ENCODE measurements at places on chromosomes 16 and 17.

GRCh38 chr16:10103700-10104099 lies 78.5 kb downstream of the GRIN2A start:
- no peak for DNase-seq

GRCh38 chr17:73610331-73610911 lies 33.8 kb downstream of the SDK2 start:
- DNase-seq = no peak

DNA sequence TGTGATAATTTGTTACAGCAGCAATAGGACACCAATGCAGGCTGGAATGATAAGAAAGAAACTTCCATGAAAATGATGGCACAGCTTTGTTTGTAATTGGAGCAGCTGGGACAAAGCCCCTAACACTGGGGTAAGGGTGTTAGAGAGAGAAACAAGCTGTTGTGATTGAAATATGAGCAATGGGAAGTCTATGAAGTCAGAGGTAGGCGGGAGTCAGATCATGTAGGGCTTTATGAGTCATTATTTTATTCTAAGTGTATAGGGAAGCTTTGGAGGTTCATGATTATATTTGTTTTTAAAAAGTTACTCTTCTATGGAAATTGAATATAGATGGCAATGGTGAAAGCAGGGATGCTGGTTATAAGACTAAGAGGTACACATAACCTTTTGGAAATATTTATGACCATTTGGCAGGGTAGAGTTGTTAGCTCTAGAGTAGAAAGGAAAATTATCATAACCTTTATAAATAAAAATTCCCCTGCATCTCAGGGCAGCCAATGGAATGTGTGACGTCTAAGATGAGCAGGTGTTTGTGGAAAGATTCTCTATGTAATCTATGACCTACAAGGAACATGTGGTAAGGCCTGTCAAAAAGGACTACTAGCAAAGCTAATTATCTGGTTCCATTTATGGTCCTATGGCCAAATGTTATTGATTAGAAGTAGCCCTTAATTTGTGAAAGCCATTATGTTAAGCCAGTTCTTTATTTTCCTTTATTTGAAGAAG lies 85.6 kb downstream of the KCNJ2 start:
- no peak for DNase-seq

GRCh38 chr16:71424626-71425025 lies 17.2 kb downstream of the TLE7 start:
- no peak for DNase-seq

GRCh38 chr16:77306075-77306474 lies 106.9 kb downstream of the SYCE1L start:
- DNase-seq = no peak

DNA sequence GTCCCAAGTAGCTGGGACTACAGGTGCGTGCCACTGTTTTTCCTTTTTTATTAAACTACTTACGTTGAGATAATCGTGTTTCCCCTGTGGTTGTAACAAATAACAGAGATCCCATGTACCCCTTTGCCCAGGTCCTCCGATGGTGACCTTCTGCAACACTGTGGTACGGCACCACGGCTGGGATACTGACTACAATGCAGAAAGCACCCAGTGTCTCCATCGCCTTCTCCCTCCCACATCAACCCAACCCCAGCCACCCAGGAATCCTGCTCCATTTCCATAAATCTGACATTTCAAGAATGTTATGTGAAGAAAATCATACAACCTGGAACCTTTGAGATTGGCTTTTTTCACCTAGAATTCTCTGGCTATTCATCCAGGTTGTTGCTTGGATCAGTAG lies 22.1 kb downstream of the MPRIP start:
- no peak for DNase-seq

- DNase-seq = no peak
Observed at GRCh38 chr17:75980188-75981018, 1.4 kb downstream of the TEN1 start.

Data from left renal pelvis (tissue), 4 donors.